Activated CD4-positive, alpha-beta T cell treated with anti-CD3 and anti-CD28 coated beads for 4 hours (primary cell): ENCODE measurements at places on chromosomes 3 and 15.

- peak; percentile 81 for DNase-seq
Observed at GRCh38 chr3:133927540-133928066, 31.9 kb upstream of the RAB6B start.

DNA sequence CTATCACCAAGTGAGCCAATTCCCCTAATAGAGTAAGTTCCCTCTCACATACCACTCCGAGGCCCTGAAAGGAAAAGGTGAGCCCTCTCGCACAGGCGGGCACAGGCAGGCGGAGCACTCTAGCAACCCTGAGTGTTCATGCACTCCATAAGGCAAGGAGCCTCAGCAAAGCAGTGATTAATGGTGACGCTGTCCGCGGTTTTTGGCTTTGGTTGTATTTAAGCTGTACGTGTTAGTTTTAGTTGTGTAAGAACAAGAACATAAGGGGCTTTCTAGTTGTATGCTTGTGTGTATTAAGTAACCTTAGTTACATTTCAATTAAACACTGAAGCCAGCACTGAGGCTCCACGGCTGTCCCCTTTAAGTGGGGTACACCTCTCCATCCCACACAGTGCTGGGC is 33.1 kb downstream of the KLHL25 start:
- DNase-seq, result no peak

DNA sequence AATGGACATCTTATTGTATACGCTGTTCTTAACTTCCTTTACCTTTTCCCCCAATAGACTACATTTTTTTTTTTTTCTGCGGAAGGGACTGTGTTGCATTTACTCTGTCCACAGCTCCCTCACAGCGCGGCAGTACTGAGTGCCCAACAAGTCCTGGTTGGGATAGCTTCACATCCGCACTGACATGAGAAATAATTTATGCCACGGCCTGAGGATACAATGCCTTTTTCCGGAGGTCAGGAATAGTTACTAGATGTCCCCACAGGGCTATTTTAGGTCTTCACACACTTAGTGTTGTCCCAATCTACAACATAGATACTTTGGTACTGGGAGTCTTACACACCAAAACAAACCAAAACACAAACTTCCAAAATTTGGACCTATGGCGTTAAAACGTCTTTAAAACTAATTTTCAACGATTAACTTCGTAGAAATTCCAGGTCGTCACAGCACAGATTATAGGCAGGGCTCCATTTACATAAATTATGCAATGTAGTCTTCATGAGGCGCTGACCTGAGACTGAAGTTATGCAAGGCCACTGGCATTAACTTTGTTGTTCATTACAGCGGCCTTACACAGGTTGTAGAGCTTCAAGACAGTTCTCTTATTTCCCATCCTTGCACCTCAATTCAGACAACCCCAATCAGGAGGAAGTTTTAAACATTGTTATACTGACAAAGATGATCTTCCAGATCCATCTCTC is 989 bp upstream of the PPIB start:
- no peak for DNase-seq

DNA sequence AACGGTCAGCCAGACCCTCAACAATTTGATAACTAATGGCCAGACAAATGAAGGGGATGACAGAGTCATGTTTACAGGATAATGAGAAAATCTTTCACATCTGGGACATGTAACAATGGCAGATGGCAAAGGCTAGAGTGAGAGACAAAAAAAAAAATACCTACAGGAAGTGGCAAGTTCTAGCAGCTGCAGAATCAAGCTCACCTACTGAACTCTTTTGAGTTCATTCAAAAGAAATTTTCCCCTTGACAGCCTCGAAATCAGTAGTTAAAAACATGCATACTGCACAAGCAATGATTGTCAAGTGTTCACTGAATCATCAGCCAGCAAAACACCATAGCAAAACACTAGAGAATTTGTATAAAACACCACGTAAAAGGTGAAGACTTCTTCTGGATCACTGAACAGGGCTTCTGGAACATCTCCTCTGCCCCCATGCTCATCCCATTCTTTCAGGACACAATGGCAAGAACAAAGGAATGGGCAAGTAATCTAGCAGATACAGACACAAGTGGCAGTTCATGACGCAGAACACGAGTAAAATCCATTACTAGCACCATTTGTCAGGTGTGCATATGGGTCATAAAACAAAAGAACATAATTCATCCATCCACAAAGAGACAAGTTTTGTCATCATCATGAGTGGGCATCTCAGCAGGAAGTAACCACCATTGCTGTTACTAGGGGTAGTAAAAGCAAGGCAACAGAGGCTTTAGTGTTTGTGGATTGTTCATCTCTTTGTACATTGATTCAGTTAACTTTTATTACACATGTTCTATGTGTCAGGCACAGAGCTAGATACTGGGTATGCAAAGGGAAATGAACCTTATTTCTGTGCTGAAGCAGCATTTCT is 13.8 kb upstream of the KCNMB2 start:
- DNase-seq, result no peak

DNA sequence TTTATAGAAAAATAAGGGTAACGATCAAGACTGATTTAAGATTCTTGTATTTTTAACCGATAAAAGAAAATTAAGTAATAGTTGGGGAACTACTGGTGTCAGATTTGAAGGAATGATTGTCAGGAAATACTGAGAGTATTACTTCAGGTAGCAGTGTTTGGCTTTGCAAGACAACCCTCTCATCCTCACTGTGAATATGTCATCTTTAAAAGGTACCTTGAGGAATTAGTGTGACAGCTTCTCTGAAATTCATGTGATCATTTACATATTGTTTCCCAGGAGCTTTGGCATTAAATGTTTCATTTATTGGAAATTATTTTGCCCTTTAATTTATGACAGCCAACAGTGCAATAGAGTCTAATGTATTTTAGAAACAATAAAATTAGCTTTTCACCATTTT is 3.3 kb downstream of the CHL1 start:
- DNase-seq, result no peak

DNA sequence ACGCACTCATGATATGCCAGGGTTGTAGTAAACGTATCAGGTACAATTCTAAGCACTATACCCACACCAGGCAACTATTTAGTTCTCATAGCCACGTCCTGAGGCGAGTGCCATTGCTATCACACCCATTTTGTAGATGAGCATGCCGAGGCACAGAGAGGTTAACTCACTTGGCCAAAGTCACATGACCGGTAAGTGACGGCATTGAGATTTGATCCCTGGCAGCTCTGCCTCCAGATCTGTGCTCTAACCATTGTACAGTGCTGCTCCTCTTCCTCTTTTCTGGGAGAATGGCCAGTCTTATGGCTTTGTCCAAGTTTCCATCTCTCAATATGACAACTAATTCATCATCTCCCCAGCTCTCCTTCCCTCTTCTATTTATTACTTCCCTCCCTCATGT is 18.9 kb upstream of the ATP2B2 start:
- no peak for DNase-seq

- no peak for DNase-seq
Observed at GRCh38 chr3:141073580-141073979, 22.4 kb downstream of the SPSB4 start.

DNA sequence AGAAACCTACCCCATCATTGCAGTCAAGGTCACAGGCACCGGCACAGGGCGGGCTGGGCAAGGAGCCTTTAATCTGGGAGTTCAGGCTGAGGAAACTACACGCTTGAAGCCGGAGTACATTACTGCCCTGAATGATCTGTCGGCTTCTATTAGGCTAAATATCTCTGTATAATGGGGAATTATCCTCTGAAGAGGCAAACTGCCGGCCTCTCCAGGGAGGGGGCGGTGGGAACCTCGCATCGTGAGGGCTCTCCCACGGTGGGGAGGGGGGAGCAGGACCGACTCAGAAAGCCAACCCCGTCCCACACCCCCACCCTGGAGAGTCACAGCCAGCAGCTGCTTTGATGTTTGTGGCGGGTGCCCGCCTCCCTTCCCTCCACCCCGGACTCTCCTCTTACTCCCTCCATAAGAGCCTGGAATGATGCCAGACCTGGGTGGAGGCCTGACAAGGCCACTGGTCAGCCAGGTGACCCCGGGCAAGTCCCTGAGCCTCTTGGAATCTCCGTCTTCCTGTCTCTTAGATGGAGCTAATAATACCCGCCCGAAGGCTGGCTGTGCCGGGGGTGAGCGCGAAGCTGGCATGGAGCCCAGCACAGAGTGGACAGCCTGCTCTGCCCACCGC is 63.4 kb upstream of the LINGO1 start:
- no peak for DNase-seq

- no peak for DNase-seq
Observed at GRCh38 chr15:59553879-59554735, 57.5 kb upstream of the GCNT3 start.

DNA sequence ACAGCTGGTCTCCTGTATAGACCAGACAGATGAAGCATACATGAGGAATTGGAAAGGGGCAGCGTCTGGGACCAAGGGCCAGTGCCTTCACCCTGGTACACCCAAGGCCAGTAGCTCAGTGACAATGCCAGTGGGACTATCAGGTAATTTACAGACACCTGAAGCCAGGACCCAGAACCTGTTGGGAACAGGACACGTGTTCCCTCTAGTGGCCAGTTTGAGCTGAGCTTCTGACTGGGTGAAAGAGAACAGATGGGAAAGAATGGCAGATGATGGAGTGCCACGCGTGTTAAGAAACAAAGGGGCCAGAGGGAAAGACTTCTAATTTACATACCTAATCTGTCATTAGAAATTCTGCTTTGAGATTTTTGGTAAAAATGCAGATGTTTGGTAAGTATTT is 5.1 kb upstream of the SLC25A38 start:
- DNase-seq, result peak; percentile 57

DNA sequence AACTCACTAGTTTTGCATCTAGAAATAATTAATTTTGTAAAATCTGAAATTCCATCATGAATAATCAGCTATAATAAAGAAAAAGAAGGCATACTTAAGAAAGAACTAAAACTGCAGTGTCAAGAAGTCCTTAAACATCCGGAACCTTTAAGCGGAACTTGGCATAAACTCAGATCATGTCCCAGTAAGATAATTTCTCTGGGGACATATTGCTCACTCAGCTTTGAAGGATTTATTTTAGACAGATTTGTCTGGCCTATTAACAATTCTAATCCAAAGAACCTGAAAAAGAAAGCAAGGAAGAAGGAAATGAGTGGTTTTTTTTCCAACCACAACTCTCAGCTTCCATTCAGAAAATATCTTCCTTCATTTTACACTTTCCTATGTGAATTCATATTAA is 850.3 kb downstream of the ROBO1 start:
- no peak for DNase-seq

DNA sequence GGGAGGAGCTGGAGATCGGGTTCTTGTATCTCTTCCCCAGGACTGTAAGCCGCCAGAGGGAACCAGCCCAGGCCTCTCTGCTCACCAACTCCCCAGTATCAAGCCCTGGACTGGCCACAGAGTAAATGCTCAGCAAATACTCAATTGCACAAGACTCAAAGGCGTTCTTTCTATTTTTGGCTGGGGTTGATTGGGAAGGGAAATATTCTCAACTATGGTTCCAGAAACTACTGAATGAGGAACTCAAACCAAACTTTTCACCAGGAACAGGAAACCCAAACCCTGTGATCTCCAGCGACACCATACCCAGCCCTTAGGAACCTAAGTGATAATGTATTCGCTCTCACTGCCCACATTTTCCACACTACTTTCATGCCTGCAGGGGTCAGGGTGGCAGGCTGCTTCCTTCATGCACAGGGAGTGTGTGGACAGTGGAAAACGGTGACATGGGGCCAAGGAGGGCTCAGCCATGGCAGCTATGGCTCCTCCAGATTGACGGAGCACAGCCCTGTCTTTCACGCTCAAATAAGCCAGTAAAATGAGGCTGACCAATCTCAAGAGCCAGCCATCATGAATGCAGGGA is 124.7 kb upstream of the RAD18 start:
- no peak for DNase-seq

GRCh38 chr3:129992781-129993180 is 18.3 kb downstream of the TRH start:
- no peak for DNase-seq

DNA sequence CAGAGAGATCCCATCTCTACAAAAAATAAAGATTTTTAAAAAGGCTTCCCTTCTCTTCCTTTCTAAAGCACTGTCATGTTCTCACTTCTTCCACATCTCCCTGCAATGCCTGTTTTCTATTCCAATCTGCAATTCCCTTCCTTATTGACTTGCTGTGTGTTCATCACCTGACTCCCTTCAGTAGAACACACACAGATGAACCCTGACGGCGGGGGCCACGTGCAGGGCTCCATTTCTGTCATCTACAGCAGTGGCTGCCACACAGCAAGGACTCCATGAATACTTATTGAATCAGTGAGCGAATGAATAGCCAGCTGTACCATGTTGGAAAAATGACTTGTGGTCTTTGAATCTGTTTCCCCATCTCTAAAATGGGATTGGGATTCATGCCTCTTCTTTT is 26.1 kb downstream of the BHLHE40 start:
- DNase-seq, result no peak

DNA sequence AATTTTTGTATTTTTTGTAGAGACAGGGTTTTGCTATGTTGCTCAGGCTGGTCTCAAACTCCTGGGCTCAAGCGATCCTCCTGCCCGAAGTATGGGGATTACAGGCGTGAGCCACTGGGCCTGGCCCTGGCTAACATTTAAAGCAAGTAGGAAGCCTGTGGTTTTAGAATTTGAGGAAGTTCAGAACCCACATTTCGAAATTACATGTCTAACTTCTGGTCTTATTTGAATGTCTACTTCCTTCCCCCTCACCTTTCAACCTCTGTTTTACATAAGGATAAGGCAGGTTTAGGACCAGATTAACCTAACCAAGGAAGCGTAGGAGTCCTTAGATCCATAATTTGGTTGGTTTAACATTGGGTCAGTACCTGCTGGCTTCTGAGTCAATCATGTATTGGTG is 120.5 kb upstream of the PROK2 start:
- DNase-seq, result no peak

DNA sequence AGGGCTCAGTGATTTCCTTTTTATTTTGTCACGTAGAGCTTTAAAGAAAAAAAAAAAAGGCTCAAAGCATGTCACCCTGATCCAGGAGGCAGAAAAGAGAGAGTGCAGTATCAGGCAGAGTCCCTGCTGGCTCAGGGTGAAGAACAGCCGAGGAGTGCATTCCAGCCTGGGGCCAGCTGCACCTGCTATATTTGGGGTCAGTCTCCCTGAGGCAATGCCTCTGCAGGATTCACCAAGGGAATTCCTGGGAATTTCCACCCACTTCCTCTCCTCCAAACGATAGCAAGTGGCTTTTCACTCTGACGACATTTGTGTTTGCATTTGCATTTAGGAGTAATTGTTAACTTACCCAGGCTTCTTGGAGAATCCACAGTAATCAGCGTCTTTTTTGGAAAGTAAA is 202.9 kb upstream of the CTNNB1 start:
- DNase-seq, result no peak

- DNase-seq, result no peak
Observed at GRCh38 chr3:23312866-23313265, 109.7 kb downstream of the UBE2E2 start.

GRCh38 chr3:40258555-40258954 is 51.0 kb upstream of the EIF1B start:
- no peak for DNase-seq

DNA sequence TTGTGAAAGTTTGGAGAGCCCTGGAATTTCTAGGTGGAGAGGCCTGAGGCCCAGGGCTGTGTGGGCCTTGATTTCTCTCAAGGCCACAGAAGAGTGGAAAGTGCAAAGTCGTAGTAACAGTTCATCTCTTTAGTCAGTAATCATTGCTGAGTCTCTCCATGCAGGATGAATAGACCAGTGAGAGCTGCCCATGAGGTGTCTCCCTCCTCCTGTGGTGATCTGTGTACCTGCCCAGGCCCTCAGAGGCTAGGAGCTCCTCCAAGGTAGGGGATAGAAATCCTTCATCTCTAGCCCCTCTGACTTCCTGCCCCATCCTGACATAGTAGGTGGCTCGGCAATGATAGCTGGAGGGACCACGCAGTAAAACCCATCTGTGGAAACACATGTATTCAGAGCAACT is 6.8 kb upstream of the IDH3A start:
- DNase-seq, result no peak

- DNase-seq, result no peak
Observed at GRCh38 chr15:101698314-101698713, 26.0 kb downstream of the TARS3 start.
